ENCODE measurements at places on chromosomes 13 and 19.

- no peak for DNase-seq
These were observed 7.0 kb upstream of the TMC4 start for GRCh38 chr19:54179921-54180461.

DNA sequence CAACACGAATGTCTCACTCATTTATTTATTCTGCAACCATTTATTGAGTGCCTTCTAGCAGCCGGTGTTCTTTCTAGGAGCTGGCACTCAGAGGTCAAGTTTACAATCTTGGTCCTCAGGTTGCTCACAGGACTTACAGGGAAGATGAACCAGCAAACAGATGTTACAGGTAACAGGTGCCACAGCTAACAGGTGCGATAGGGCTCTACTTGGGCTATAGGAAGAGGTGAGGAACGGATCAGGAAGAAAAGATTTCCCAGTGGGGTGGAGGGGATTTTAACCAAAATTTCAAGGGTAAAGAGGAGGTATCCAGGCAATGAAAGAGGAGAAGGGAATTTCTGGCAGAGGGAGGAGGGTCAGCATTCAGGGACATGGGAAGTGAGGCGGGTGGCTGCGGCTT is 87.3 kb upstream of the FARP1 start:
- no peak for DNase-seq

DNA sequence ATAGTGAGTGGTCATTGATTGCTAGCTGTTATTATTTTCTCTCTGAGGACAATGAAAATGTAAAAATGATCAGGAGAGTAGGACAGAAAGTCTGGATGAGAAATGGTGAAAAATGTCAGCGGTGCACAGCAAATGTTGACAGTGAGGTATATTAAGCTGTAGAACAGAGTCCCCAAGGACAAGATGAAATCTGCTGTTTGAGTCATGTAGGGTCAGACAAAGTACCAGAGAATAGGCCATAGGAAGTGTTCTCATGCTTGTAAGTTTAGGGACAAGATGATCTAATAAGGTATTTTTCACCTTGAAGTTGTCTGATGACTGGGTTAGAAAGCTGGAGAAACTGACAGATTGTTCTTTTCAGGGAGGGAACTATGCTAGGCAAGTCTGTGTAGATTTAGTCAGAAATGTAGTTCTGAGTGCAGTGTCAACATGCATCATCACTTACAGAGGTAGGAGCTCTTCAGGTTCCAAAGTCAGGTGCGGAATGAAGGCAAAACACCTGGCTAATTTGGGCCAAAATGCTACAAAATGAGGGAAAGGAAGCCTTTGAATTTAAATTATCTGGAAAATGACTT is 369.3 kb downstream of the DLEU7 start:
- DNase-seq = no peak

GRCh38 chr19:6059988-6060599 is 50.2 kb downstream of the RFX2 start:
- DNase-seq = no peak

GRCh38 chr13:29902632-29903305 is 52.4 kb upstream of the UBL3 start:
- DNase-seq = no peak

DNA sequence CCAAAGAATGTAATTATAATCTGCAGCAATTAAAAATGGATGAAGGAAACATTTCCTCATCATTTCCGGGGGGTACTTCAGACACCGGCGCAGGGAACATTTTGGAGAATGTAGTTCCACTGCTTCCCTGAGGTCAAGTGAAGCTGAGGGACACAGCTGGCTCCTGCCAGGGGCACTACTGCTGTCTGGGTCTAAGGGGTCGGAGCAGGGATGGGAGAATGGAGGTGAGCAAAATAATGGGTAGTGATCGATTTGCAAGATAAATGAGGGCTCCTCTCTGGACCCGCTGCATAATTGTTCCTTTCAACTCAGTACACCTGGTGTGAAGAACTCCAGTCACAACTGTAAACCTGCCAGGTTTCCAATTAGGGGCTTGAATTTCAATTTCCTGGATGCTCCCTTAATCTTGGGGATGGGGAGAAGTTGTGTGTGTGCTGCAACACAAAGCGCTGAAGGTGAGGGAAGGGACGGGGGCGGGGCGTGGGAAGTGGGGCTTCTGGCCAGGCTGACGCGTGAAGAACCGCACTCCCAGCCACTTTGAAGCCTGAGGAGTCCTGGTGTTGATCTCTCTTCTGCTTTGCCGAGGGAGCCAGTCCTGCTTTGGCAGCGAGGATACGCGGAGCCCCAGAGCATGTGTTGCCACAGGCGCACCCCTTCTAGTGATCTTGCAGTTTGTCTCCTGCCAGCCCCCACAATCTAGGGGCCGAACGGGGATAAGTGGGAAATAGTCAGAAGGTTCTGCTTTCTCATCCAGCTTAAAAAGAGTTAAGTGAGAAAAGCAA is 57.9 kb upstream of the PCDH8 start:
- no peak for DNase-seq

Data from activated CD8-positive, alpha-beta memory T cell treated with anti-CD3 and anti-CD28 coated beads for 4 hours (primary cell).